ENCODE measurements at places on chromosomes 11 and 22. TPM values are rescaled to one million over a fixed set of nuclear protein-coding genes. Genes with fewer than 3 reads are reported as not detected.

DNA sequence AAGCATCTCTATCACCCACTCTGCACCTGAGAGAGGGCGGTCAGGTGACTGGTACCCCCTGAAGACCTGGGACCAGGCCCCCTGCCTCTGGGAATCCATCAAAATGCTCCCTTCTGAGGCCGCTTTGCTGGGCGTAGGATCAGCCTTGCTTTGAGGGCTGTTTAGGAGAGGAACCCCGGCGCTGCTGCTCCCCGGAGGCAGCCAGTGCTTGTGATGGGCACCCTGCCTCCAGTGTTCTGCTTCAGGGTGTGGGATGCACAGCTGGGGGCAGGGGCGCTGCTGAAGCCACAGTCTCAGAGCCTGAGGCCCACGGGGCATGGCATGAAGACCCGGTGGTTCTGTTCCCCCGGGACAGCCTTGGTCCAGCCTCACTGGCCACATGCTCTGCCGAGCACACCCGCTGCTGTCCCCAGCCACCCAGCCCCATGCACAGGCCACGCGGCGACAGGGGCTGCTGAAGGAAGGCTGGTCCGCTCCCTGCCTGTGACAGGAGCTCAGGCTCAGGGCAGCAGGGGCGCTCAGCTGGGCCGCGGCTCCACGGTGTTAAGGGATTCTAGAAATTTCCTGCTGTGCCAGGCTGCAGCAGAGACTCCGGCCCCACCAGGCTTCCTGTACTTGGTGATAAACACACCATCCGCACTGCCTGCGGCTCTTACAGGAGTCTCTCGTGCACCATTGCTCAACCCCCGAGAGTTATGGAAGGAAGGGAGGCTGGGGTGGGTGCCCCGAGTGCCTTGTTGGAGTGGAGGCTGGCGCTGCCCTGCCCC lies 91.0 kb downstream of the KCNQ1 start:
- no peak overlapping the region for H3K4me3 ChIP-seq
- DNase-seq = no peak
- peaks cover 44% of the 10 kb centered on the region for H3K4me1 ChIP-seq
- no peak overlapping the region for H3K27ac ChIP-seq
- H3K27me3 ChIP-seq = no peaks in the 10 kb centered on the region
- no peaks in the 10 kb centered on the region for H3K36me3 ChIP-seq

- H3K27ac ChIP-seq = no peak overlapping the region
- peaks cover 25% of the 10 kb centered on the region for H3K4me1 ChIP-seq
- H3K27me3 ChIP-seq = no peaks in the 10 kb centered on the region
- H3K4me3 ChIP-seq = no peak overlapping the region
Observed at GRCh38 chr11:60977836-60978235, 6.4 kb downstream of the CD6 start.

DNA sequence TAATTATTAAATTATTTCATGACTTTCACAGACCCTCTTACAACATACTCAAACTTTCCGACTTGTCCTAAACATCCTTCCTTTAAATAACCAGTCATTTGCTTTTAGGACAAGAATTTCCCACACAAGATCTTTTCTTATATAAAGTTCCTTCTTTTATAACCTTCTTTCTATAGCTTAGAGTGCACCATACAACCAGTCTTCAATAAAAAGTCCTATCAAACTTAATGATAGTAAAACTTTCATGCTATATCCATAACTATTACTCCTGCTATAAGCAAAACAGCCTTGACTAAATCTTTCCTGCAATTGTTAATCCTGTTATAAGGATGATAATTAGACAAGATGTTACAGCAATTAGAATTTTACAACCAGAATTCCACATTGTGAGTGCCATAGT lies 47.4 kb downstream of the ZNF280B start:
- peaks cover 4% of the 10 kb centered on the region for H3K27me3 ChIP-seq
- H3K27ac ChIP-seq = no peak overlapping the region
- no peaks in the 10 kb centered on the region for H3K4me1 ChIP-seq
- H3K4me3 ChIP-seq = no peak overlapping the region
- DNase-seq = no peak

The UCP3 gene
- 0.89 TPM for total RNA-seq

DNA sequence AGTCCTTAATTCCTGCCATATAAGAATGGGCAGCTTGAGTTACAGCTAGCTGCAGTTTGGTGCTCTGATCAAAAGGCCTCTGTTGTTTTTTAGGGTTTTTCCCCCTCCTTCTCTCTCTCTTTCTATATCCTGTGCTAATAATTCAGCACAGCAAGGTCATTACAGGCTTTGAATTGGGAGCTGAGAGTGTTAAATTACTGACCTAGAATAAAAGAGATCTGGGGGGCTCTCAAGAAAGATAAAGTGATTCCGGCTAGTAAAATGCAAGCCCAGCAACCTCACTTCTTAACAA lies 84.9 kb downstream of the CSTPP1 start:
- H3K4me3 ChIP-seq = no peak overlapping the region
- peak overlapping the region; percentile 15 for H3K27ac ChIP-seq
- H3K4me1 ChIP-seq = no peaks in the 10 kb centered on the region
- no peaks in the 10 kb centered on the region for H3K36me3 ChIP-seq

DNA sequence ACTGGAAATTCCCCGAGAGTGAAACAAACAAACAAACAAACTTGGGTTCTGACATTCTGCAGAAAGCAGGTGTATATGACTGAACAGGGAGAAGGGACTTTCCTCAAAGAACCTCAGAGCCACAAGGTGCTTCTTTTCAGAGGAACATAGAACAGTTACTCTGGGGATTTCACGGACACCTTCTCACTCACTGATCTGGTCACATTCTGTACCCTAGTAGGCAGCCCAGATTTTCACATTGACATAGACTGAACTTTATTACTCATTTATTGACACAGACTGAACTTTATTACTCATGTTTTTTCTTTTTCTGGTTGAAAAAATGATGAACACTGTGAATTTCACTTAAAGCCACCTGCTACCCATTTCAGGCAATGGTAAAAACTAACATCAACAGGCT lies 263.0 kb downstream of the OPCML start:
- H3K27me3 ChIP-seq = no peaks in the 10 kb centered on the region
- no peaks in the 10 kb centered on the region for H3K36me3 ChIP-seq
- peaks cover 8% of the 10 kb centered on the region for H3K4me1 ChIP-seq
- DNase-seq = no peak

- no peaks in the 10 kb centered on the region for H3K36me3 ChIP-seq
- peaks cover 52% of the 10 kb centered on the region for H3K4me1 ChIP-seq
- H3K27me3 ChIP-seq = no peaks in the 10 kb centered on the region
Observed at GRCh38 chr22:42934338-42934737, 77.3 kb upstream of the ARFGAP3 start.

The SCO2 gene
- 0.40 TPM for total RNA-seq

The IGLL1 gene
- total RNA-seq = 1.1 TPM

DNA sequence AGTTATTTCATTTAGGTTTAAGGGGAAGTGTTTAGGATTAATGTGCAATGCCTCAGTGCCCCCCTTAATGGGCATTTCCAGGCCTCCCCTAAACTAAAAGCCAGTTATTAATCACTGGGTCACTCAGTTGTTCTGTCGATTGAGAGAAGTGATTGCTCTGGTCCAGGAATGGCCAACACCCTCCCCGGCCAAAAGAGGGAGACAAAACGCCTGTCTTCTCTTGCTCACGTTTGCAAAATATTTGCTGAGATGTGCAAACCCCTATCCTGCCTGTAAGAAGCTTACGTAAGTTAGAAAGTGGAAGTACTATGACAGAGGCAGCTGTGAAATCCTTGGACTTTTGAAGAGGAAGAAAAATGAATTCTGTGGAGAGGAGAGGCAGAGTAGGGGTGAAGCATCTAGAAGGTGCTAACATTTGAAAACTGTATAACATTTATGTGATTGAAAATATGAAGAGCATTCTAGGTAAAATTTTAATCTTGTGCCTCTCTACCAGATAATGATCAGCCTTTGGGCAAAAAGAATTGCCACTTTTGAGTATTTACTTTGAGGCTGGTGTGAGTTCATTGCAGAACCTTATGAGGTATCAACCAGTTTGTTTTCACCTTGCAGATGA lies 37.7 kb downstream of the NTM start:
- H3K36me3 ChIP-seq = no peaks in the 10 kb centered on the region
- no peak overlapping the region for H3K4me3 ChIP-seq
- H3K4me1 ChIP-seq = peaks cover 13% of the 10 kb centered on the region
- H3K27ac ChIP-seq = no peak overlapping the region

DNA sequence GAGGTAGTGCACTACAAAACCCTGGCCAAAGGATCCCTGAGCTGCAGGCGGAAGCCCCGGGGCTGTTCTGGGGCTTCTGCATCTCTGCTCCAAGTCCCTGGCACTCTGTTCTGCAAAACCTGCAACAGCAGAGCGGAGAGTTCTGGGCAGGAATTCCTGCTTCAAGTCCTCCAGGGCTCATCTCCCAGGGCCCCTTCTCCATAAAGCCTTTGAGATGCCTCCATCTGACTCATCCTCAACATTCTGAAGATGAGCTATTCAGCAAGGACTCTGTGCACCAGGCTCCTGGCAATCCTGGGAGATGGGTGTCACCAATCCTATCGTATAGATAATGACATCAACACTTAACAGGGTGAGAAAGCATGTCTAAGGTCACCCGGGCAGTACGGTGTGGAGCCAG lies 19.3 kb downstream of the SYN3 start:
- H3K36me3 ChIP-seq = no peaks in the 10 kb centered on the region
- no peak overlapping the region for H3K4me3 ChIP-seq
- H3K4me1 ChIP-seq = peaks cover 11% of the 10 kb centered on the region
- no peaks in the 10 kb centered on the region for H3K27me3 ChIP-seq
- no peak for DNase-seq
- H3K27ac ChIP-seq = no peak overlapping the region

GRCh38 chr11:26995701-26996460 lies 2.0 kb downstream of the FIBIN start:
- H3K36me3 ChIP-seq = no peaks in the 10 kb centered on the region
- no peaks in the 10 kb centered on the region for H3K27me3 ChIP-seq
- peaks cover 7% of the 10 kb centered on the region for H3K4me1 ChIP-seq
- peak overlapping the region; percentile 82 for H3K4me3 ChIP-seq
- H3K27ac ChIP-seq = peak overlapping the region; percentile 94

DNA sequence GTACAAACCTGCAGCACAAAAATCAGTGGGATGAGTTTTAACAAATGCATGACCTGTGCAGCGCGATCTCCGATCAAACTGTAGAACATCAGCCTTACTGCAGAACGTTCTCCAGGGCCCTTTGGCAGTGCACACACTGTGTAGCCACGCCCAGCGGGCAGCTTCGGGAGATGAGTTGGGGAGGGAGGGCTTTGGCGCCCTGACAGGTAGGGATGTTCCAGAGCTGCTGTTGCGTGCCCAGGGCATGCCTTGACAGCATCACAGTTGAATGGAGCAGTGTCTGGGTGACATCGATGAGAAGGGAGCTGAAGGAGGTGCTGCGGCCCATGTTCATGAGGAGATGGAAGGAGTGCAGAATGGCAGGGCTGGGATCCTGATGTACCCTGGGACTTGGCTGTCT lies 80.2 kb downstream of the TBC1D22A start:
- no peak overlapping the region for H3K27ac ChIP-seq
- H3K36me3 ChIP-seq = peaks cover 2% of the 10 kb centered on the region
- H3K4me1 ChIP-seq = peaks cover 17% of the 10 kb centered on the region
- no peak for DNase-seq

- H3K36me3 ChIP-seq = no peaks in the 10 kb centered on the region
- no peak overlapping the region for H3K4me3 ChIP-seq
- H3K4me1 ChIP-seq = peaks cover 6% of the 10 kb centered on the region
- no peak overlapping the region for H3K27ac ChIP-seq
Observed at GRCh38 chr11:36343436-36343835, 47.3 kb downstream of the PRR5L start.

GRCh38 chr11:12691473-12691872 lies 17.3 kb downstream of the TEAD1 start:
- DNase-seq = no peak
- H3K4me1 ChIP-seq = peaks cover 34% of the 10 kb centered on the region
- no peaks in the 10 kb centered on the region for H3K36me3 ChIP-seq

GRCh38 chr22:30674482-30674881 lies 6.8 kb upstream of the DUSP18 start:
- no peak for DNase-seq
- H3K4me1 ChIP-seq = peaks cover 6% of the 10 kb centered on the region
- no peak overlapping the region for H3K27ac ChIP-seq
- no peak overlapping the region for H3K4me3 ChIP-seq
- no peaks in the 10 kb centered on the region for H3K27me3 ChIP-seq

DNA sequence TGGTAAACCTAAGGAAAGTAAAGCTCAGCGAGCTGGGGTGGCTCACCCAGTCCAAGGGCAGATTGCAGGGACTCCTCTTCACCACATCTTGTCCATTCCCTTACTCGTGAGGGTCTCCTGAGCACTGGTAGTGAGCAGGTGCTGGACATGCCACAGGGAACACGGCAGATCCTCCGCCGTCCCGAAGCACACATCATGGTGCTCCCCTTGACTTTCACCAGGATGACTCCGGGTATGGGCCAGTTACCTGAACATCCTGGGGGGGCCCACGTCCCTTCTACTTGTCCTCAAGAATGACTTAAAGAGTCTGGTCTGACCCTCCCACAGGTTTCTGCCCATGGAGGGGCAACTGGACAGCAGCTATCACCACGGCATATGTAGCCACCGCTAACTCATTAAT lies 8.0 kb upstream of the SF1 start:
- H3K4me3 ChIP-seq = no peak overlapping the region
- H3K36me3 ChIP-seq = peaks cover 48% of the 10 kb centered on the region

DNA sequence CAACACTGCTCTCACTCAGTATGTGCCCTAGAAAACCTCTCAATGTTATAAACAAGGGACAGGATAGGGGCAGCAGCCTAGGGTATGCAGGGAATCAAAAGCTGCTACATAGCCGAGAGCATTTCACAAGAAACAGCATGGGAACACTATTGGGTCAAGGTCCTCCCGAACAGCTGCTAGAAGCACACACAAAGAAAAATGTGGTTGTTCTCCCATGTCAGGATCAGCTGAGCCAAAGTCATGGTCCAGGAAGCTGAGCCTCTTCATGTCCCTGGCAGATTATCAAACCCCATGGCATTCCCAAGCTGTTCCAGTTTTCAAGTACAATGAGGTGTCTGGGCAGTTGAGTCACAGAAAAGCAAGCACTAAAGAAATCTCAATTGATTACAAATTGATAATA lies 21.0 kb upstream of the GDPD4 start:
- no peaks in the 10 kb centered on the region for H3K36me3 ChIP-seq
- H3K27me3 ChIP-seq = no peaks in the 10 kb centered on the region
- H3K4me1 ChIP-seq = no peaks in the 10 kb centered on the region
- DNase-seq = no peak
- H3K27ac ChIP-seq = no peak overlapping the region
- no peak overlapping the region for H3K4me3 ChIP-seq

GRCh38 chr11:36711104-36711825 lies 113.2 kb upstream of the RAG2 start:
- H3K27me3 ChIP-seq = no peaks in the 10 kb centered on the region
- DNase-seq = no peak
- H3K4me3 ChIP-seq = no peak overlapping the region

Measured in spinal cord (tissue), 10 donors.